ENCODE measurements at places on chromosomes 3 and 15. TPM values are rescaled to one million over a fixed set of nuclear protein-coding genes. Genes with fewer than 3 reads are reported as not detected.

The MYEF2 gene
- 34.3 TPM for total RNA-seq

GRCh38 chr3:187746442-187747281 is 1.4 kb upstream of the BCL6 start:
- no peaks in the 10 kb centered on the region for H3K27me3 ChIP-seq
- peaks cover 41% of the 10 kb centered on the region for H3K4me1 ChIP-seq
- H3K27ac ChIP-seq = no peak overlapping the region
- H3K36me3 ChIP-seq = no peaks in the 10 kb centered on the region

DNA sequence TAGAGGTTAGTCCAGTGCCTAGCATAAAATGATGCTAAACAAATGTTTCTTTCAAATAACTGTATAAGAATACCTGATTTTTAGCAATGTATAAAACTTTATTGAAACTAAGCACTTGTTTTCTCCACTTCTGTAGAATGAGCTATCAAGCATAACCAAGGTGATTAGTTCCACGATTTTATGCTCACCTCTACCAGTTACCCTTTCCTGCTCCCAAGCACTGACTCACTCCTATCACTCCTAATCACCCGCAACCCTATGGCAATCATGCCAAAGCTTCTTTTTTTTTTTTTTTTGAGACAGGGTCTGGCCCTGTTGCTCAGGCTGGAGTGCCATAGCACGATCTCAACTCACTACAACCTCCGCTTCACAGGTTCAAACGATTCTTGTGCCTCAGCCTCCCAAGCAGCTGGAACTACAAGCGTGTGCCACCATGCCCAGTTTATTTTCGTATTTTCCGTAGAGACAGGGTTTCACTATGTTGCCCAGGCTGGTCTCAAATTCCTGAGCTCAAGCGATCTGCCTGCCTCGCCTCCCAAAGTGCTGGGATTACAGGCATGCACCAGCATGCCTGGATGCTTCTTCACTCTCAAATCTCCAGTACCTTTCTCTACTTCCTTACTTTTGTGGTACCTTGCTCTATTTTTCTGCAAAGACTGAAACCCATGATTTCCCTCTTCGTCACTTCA is 3.9 kb downstream of the HSPBAP1 start:
- H3K27ac ChIP-seq = no peak overlapping the region
- no peak for DNase-seq
- no peaks in the 10 kb centered on the region for H3K27me3 ChIP-seq
- peaks cover 13% of the 10 kb centered on the region for H3K4me1 ChIP-seq

GRCh38 chr15:63054985-63055384 is 12.4 kb downstream of the TPM1 start:
- DNase-seq = no peak
- H3K4me1 ChIP-seq = no peaks in the 10 kb centered on the region
- H3K4me3 ChIP-seq = no peak overlapping the region

Data from B cell (primary cell).